ENCODE measurements at places on chromosomes 4 and X.
A peak's percentile ranks its signal among the peaks of the same experiment; 100 is the strongest.

GRCh38 chr4:147753047-147753446, 21.2 kb downstream of the ARHGAP10 start:
- no peak for DNase-seq

- no peak for DNase-seq
Observed at GRCh38 chrX:791479-792034, 161.0 kb downstream of the SHOX start.

GRCh38 chr4:168813890-168814289, 196.2 kb downstream of the CBR4 start:
- no peak for DNase-seq

GRCh38 chr4:14810568-14810967, 191.7 kb upstream of the CPEB2 start:
- no peak for DNase-seq

DNA sequence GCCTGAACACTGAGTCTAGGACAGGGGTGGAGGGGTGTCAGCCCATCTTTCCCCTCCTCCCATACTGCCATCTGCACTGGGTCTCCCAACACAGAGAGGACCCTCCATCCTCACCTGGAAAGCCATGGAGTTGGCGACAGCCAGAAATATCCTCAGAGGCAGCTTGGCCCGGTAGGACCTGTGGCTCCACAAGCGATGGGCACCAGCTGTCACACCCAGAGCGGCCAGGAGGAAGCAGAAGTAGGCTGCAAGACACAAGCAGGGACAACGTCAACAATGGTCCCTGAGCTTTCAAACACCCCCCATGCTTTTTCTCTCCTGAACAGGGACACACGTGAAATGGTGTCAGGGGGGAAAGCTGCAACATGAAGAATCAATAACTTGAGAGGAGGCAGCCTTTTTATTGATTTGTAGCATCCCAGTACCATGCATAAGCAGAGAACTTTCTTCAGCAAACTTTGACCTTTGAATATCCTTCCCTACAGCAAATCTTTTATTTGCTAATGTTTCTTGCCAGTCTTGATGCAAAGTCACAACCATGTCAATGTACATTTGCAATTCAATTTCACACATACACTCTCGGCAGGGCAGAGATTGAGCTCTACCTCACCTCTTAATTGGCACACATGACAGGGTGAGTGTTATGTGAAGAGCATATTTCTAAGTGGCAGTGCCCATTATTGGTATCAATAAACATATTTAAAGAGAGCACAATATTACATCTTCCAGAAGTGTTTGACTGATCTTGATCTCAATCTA, 93.2 kb downstream of the SCD5 start:
- DNase-seq: peak; percentile 29

Measured in NCI-H1417 (cell line).